ENCODE measurements at places on chromosomes 5 and 9.

DNA sequence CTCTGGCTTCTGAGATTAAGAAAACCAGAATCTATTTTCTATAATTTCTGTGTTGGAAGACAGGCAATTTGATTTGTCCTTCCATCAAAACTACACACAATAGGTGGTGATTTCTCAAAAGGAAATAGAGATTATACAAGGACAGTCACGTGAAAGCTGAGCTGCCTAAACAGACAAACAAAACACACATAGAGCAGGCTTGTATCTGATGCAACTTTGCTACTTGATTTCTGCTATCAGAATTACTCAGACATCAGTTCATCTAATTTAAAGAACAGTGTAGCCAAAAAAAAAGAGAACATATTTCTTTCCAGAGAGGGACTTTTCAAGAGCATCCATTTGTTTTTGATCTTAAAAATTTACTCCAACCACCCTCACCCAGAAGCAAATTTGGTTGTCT lies 2128.3 kb upstream of the C9orf72 start:
- no peak for DNase-seq

GRCh38 chr9:11016081-11016480 lies 403.3 kb upstream of the PTPRD start:
- DNase-seq: no peak

- no peak for DNase-seq
These were observed 69.9 kb downstream of the SEMA6A start for GRCh38 chr5:116504593-116505166.

DNA sequence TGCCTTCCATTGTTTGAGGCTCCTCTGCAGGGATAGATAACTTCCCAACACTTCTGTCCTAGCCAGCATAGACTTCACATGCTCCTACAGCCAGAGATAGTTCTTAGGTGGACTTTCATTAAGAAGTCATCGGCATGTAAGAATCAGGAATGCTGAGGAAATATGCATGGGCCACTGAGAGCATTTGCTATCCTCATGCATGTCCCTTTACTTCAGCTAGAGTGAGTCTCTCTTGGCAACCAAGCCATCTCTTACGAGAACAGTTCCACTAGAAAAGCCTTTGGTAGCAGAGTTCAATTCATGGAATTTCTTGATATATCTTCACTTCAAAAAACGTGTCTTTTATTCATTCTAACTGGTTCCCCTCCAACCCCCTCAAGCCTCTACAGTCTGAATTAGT lies 202.4 kb downstream of the SMARCA2 start:
- no peak for DNase-seq

DNA sequence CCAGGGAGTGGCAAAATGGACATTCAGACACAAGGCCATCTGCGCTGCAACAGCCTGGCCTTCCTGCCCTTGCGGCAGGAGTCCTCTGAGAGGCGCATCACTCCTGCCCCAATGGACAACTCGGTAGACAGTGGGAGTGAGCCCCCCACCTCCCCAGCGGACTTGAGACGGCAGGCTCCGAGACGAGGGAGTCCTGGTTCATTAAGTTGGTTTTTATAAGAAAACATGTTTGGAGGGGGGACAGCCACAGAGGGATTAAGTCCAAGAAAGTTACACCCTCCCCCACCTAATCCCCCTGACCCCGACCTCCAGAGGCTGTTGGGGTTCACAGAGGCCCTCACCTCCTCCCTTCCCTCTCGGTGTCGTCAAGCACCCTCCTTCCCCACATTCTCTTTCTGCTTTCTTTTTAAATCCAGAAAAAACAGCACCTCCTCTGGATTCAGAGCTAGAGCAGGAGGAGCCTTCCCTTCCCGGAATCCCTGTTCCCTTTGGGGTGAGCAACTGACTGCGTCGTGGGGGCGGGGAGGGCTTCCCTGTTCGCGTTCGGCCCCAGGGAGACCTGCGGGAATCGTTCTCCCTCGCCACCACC lies 1.8 kb upstream of the EGR1 start:
- no peak for DNase-seq

- peak; percentile 83 for DNase-seq
These were observed 2.3 kb downstream of the ZFAND5 start for GRCh38 chr9:72362680-72363139.

GRCh38 chr5:113123618-113124017 lies 147.0 kb downstream of the DCP2 start:
- DNase-seq: no peak

- DNase-seq: no peak
These were observed 10.9 kb downstream of the IL12B start for GRCh38 chr5:159319363-159319762.

GRCh38 chr9:121731919-121732318 lies 80.5 kb downstream of the DAB2IP start:
- DNase-seq: no peak

- DNase-seq: no peak
These were observed 365.1 kb upstream of the CCNH start for GRCh38 chr5:87777877-87778276.

DNA sequence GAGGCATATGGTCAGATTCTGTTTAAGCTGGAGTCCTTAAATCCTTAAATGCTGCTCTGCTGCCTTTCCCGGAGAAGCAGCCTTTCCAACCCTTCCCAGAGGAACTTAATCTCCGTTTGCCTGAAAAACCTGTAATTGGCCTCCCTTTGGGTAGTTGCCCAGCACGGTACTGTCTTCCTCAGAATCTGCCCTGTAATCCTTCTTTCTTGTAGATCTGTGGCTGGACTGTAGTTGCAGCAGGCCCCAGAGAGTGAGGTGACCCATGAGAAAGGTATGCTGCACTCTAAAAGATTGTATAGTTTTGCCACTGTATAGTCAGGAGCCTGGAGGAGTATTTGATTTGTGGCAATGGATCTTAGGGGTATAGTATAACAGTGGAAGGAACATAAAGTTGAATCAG lies 11.7 kb downstream of the SPIN1 start:
- DNase-seq: no peak

GRCh38 chr9:92373167-92373566 lies 31.2 kb downstream of the OGN start:
- no peak for DNase-seq

GRCh38 chr5:168736281-168736831 lies 157.2 kb upstream of the PANK3 start:
- no peak for DNase-seq

GRCh38 chr5:19301271-19301670 lies 686.7 kb downstream of the CDH18 start:
- DNase-seq: no peak

- DNase-seq: no peak
These were observed 28.0 kb upstream of the SYK start for GRCh38 chr9:90773617-90774016.

GRCh38 chr5:96978812-96979449 lies 43.1 kb downstream of the LNPEP start:
- DNase-seq: no peak

GRCh38 chr9:133374612-133375115 lies 1.2 kb downstream of the SURF4 start:
- DNase-seq: no peak

GRCh38 chr5:38670878-38671277 lies 114.4 kb upstream of the LIFR start:
- DNase-seq: peak; percentile 16

- DNase-seq: no peak
These were observed 28.6 kb upstream of the HRH2 start for GRCh38 chr5:175629261-175629660.

GRCh38 chr9:81028504-81028903 lies 660.8 kb downstream of the TLE1 start:
- DNase-seq: no peak

GRCh38 chr5:74286734-74287695 lies 353.5 kb downstream of the ENC1 start:
- DNase-seq: no peak

GRCh38 chr5:149254506-149254905 lies 17.2 kb upstream of the AFAP1L1 start:
- no peak for DNase-seq

DNA sequence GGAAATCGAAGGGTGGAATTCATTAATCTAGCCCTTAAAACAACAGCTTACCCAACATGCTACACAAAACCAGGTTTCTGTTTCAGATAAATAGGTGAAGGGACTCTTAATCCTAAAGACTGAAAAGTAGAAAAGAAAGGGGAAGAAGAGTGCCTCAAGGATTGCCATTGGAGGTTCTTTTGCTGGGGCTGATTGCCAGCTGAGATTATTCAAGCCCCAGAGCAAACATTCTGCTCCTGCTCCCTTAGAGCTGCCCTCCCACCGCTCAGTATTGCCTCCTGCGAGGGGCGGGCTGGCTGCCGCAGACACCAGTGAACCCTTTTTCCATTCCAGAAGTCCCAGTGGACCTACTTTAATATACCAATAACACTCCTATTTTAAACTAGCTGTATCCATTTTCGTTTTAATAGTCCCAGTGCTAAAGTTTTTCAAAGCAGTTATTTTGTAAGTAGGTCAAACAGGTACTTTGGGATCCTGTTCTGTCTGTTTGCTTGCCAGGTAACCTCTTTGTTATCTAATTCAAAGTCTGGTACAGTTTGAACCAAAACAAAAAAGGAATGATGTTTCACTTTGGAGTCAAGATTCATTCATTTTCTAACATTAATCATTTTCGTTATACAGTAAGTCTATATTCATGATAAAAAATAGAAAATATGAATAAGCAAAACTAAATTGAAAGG lies 38.6 kb downstream of the HMGCS1 start:
- no peak for DNase-seq

- DNase-seq: no peak
These were observed 95.6 kb downstream of the MLLT3 start for GRCh38 chr9:20526500-20527319.

- no peak for DNase-seq
These were observed 52.7 kb downstream of the PRR16 start for GRCh38 chr5:120516805-120517204.

DNA sequence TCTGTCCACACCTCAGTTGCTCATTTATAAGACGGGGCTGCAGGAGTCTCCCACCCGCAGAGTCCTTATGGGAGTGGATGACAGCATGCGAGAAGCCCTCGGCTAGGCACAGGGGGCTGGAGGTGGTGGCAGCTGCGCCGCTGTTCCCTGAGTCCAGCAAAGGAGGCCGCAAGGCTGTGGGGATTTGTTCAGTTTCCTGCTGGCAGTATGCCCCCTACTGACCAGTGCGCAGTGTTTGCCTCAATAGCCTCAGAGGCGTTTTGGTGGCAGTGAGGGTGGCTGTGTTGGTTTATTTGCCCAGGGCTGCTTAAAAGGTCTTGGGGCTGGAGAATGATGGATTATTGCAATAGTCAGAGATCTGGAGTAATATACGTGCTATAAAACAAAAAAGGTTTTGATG lies 176.3 kb upstream of the OTULINL start:
- DNase-seq: no peak

DNA sequence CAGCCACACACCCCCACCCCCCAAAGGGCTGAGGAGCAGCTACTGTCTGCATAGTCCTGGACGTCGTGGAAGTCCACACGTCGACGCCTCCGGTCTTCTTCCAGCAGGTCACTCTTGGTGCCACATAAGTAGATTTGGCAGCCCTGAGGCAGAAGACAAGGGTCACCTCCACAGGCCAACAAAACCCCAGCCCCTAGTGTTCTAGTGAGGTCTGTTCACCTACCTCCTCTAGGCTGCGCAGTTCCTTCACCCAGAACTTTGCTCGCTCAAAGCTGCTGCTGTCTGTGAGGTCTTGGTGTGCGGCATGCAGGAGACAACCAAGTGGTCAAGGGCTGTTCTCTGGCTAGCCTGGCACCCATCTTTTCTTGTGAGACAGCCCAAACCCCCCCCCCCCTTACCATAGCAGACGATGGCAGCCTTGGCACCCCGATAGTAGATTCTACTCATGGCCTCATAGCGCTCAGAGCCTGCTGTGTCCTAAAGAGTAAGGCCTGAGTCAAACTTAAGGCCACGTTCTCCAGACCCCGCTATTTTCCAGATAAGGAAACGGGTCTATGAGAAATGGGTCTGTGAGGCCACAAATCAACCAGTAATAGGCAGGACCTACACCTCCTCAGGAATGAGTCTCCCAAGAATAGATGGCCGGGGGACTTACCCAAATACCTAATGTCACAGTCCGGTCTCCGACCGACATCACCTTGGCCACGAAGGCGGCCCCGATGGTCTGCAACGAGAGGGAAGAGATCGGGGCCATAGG lies 987 bp downstream of the RAB24 start:
- no peak for DNase-seq

DNA sequence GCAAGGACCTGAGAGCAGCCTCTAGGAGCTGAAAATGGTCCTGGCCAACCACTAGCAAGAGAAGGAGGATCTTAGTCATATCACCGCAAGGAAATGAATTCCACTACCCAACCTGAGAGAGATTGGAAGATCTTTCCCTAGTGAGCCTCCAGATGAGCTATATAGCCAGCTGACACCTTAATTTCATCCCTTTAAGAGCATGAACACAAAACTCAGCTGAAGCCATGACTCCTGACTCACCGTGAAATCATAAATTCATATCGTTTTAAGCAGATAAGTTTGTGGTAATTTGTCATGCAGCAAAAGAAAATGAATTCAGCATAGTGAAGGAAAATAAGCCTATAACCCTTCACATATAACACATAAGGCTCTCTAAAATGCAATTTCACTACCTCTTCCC lies 23.5 kb downstream of the MAPKAP1 start:
- DNase-seq: no peak

- DNase-seq: no peak
These were observed 539.9 kb downstream of the DMRTA1 start for GRCh38 chr9:22986556-22986955.

GRCh38 chr9:38309324-38310195 lies 82.9 kb upstream of the ALDH1B1 start:
- DNase-seq: no peak

GRCh38 chr9:34328500-34328986 lies 525 bp downstream of the KIF24 start:
- no peak for DNase-seq

DNA sequence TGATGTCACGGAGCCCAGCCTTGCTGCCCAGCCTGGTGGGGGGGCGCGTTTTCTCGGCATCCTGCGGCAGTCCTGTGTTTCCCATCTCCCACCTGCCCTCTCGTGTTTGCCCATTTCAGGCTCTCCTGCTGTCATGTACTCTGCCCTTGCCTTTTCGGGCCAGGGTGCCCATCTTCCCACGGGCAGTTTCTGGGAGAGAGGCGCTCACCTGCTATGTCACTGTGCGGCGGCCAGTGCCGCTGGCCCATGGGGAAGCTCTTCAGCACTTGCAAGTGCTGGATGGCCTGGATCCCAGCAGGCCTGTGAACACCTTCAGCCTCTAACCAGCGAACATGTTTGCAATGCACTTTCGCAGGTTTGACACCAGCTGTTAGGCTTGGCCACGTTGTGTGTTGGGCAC lies 33.5 kb downstream of the SRD5A1 start:
- DNase-seq: no peak
